ENCODE measurements at places on chromosomes 2 and 18.

GRCh38 chr2:104140361-104140760, 713.6 kb upstream of the POU3F3 start:
- no peak for DNase-seq

- DNase-seq: no peak
These were observed 400.9 kb upstream of the SMIM21 start for GRCh38 chr18:75828379-75828778.

DNA sequence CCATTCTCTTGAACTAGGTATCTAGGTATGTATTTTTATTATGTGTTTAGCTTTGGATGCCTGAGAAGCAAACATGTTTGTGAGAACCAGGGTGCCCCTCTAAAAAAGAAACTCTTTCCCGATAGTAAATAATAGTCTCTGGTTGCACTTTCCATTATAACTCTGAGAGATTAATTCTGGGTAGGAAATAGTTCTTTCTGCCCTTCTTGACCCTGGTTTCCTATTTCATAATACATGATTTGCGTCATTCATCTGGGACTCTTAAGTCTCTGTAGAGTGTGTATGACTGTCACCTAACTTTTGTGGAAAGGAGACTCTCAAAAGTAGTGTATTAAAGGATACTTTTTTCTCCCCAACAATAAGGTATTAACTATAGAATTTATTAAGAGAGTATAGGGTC, 31.5 kb downstream of the ACSL3 start:
- no peak for DNase-seq

GRCh38 chr18:48761582-48761981, 189.2 kb downstream of the SMAD7 start:
- no peak for DNase-seq

DNA sequence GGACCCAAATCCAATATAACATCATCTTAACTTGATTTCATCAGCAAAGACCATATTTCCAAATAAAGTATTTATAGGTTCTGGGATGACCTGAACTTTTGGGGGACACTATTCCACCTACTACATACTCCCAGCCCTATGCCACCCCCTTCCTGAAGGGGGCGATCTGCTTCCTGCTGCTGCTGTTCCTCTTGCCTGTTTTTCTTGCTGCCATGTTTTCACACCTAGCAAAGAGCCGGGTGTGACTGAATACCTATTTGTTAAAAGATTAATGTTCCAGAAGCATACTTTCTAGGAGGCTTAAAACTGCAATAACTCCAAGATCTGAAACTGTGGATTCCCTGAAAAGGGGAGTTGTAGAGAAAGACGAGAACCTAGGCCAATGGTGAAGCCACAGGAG, 89.7 kb downstream of the ICOS start:
- DNase-seq: no peak
